Central memory CD8-positive, alpha-beta T cell (primary cell): ENCODE measurements at places on chromosomes 4 and X.

DNA sequence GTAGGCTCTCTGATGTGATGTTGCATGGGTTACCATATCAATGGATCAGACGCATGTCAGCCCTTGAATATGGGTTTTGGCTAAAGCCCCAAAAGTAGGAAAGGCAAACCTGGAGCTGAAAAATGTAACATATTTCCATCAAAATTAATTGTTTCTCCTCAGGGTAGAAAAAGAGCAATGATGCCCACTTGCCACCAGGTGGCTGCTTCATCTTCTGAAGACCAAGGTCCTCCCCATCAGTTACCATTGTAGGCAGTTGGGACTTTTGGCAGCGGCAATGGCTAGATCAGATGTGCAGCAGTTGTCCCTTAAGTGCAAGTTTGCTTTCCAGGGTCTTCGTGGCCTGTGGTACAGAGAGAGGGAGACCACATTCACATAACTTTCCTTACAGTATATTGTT is 118.2 kb downstream of the NAF1 start:
- DNase-seq: no peak

DNA sequence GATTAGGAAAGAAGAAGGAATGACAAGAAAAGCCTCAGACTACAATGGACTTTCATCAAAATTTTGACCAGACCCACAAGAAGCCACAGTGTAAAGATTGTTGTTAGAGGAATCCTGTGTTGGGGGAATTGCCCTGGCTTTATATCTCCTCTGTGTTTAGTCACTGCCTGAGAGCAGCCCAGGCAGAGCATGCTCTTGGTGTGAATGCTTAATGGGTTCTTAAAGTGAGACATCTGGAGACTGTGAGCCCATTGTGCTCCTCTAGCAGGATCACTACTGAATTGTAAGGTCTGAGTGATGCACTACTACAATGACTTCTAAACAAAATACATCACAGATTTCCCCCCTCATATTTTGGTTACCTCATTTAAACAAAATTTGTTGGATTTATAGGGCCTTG is 1860.5 kb upstream of the ADGRL3 start:
- DNase-seq: no peak

- DNase-seq: no peak
Measured at GRCh38 chr4:96170198-96170597, 330.3 kb downstream of the PDHA2 start.

GRCh38 chr4:96708766-96709165 is 868.9 kb downstream of the PDHA2 start:
- no peak for DNase-seq

DNA sequence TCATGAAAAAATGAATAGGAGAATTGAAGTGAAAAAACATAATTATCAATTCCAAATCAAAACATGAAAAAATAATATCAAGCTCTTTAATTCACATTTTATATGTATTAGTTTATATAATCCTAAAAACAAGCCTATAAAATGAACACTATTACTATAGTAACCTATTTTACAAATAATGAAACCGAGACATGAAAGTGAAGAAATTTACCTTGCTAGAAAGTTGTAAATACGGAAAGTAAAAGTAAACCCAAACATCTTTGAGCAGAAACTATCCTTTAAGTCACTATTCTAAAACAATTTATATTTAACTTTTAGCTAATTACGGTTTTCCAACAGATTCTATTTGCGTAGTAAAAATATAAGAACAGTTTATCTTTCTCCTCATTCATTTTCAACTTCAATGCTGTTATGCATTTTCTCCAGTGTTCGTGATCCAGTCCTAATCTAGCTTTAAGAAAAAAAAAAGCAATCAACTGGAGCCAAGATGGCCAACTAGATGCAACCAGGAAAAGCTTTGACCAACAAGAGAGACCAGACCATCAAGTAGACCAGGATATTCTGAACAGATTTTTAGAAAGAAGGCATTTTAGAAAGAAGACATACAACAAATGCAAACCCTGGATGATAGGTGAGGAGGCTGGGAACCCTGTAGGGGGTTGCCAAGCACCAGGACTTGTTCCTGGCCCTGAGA is 67.0 kb downstream of the DDX53 start:
- DNase-seq: no peak

GRCh38 chrX:153414856-153415510 is 3.7 kb downstream of the ZFP92 start:
- no peak for DNase-seq

DNA sequence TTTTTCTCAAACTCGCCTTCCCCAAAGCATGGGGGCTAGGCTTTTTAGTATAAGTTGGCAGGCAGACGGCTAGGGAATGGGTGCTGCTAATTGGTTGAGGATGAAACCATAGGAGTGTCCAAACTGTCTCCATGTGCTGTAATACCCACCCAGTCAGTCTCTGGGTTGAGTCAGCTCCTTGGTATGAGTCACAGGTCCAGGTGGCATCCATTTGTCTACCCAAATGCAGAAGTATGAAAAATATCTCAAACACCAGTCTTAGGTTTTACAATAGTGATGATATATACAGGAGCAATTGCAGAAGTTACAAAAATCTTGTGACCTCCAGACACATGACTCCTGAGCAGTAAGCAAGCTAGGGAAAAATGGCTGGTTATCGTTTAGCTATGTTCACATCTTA is 27.4 kb upstream of the CCSER1 start:
- DNase-seq: no peak

DNA sequence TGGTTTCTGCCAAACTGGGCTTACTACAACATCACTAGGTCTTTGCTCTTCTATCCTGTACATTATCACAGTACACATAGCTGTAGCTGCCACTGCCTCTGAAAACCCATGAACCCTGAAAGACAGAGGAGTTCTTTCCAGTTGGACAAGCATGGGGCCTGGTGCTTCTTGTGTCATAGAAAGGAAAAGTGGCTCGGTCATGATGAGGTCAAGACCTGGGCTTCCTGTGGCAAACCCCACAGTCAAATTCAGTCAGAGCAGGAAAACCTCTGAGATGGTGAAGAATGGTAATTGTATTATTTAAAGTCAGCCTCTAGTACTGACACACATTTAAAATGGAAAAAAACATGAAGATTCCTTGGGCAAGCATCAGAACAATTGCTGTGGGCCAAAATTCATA is 133.3 kb upstream of the PRPS2 start:
- no peak for DNase-seq
